Activated CD4-positive, alpha-beta memory T cell treated with anti-CD3 and anti-CD28 coated beads for 36 hours (primary cell): ENCODE measurements at places on chromosomes 5 and 9. TPM values are rescaled to one million over a fixed set of nuclear protein-coding genes. Genes with fewer than 3 reads are reported as not detected.

- H3K36me3 ChIP-seq: no peaks in the 10 kb centered on the region
- peaks cover 4% of the 10 kb centered on the region for H3K27me3 ChIP-seq
- peaks cover 6% of the 10 kb centered on the region for H3K4me1 ChIP-seq
- DNase-seq: peak; percentile 92
Measured at GRCh38 chr5:138449501-138450239, 10.8 kb downstream of the REEP2 start.

GRCh38 chr5:132686193-132686592 lies 12.4 kb downstream of the IL4 start:
- no peak for DNase-seq
- H3K36me3 ChIP-seq: peaks cover 2% of the 10 kb centered on the region

DNA sequence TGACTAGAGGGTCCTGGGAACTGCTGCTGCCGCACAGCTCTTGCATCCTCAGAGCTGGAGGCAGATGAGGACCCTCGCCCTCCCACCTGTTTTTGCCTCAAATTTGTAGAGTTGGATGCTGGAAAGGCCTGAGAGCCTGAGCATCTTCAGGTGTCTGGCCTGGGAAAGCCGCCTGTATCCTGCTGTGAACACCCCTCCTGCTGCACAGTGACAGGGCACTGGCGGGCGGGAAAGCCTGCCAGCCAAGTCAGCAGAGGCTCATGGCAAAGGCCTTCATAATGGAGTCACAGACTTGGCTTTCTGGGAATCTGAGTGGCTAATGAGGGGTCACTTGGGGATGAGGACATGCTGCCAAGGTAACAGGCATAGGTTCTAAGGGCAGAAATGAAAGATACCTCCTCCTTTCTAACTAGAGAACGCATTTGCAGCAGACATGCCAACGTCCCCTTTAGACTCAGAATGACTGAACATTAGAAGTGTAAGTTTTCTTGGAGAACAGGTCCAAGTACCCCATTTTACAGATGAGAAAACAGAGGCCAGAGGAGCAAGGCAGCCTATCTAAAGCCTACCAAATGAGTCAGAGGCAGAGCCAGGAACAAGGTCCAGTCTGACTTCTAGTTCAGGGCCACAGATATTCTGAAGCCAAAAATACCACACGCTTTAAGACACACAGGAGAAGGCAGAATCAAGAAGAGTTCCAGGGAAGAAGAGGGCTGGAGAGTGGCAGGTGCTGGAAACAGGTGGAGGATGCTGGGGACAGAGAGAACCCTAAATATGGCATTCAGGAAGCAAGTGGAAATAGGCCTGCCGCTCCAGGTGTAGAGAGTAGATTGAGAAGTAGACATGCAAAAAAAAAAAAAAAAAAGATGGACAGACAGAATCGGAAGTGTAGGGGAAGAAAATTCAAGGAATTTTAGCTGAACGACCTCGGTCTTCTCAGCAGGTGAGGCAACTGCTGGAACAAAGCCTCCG lies 44.1 kb downstream of the EPB41L4B start:
- H3K4me1 ChIP-seq: no peaks in the 10 kb centered on the region
- no peaks in the 10 kb centered on the region for H3K36me3 ChIP-seq
- no peak overlapping the region for H3K4me3 ChIP-seq
- H3K27me3 ChIP-seq: peaks cover 7% of the 10 kb centered on the region
- H3K27ac ChIP-seq: no peak overlapping the region
- DNase-seq: no peak

DNA sequence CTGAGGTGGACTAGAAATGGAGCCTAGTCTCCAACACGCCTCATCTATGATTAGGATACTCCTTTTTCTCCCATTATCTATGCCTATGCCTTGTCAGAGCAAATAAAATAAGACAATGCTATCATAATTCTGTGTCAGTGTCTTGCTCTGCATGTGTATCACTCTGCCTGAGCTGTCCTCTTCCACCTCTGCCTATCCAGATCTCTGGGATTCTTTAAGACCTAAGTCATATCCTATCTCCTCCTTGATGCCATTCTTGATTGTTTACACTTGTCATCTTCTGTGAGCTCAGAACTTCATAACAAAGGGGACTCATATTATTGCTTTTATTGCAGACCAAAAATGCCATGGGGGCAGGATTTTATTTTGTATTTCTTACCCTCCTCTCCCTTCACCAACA lies 351.2 kb upstream of the C9orf72 start:
- no peaks in the 10 kb centered on the region for H3K4me1 ChIP-seq
- H3K27me3 ChIP-seq: no peaks in the 10 kb centered on the region
- no peaks in the 10 kb centered on the region for H3K36me3 ChIP-seq
- DNase-seq: no peak
- no peak overlapping the region for H3K27ac ChIP-seq
- no peak overlapping the region for H3K4me3 ChIP-seq

GRCh38 chr9:20087481-20087880 lies 298.6 kb upstream of the SLC24A2 start:
- H3K4me1 ChIP-seq: no peaks in the 10 kb centered on the region
- no peak overlapping the region for H3K4me3 ChIP-seq
- peaks cover 2% of the 10 kb centered on the region for H3K27me3 ChIP-seq
- DNase-seq: no peak
- H3K36me3 ChIP-seq: peaks cover 1% of the 10 kb centered on the region

- H3K4me3 ChIP-seq: no peak overlapping the region
- no peak for DNase-seq
- H3K36me3 ChIP-seq: no peaks in the 10 kb centered on the region
- H3K27ac ChIP-seq: no peak overlapping the region
Measured at GRCh38 chr9:4425319-4426045, 64.8 kb upstream of the SLC1A1 start.

DNA sequence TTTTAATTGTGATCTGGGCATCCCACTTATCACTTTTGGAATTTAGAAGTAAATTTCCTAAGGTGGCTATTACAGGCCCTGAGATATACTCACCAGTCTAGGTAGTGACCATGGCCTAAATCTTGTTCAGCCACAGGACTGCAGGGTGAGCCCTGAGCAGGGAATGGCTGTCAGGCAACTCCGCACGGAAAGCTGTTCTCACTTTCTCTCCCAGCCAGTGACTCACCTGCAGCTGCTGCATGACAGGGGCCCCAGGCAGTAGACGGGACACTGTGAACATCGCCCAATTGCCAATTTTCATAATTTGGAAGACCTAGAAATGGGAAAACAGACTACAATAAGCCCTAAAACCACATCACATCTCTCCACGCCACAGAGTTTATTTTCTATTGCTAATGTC lies 69.6 kb upstream of the TAF1L start:
- no peak for DNase-seq
- H3K36me3 ChIP-seq: no peaks in the 10 kb centered on the region
- peaks cover 1% of the 10 kb centered on the region for H3K27me3 ChIP-seq
- no peak overlapping the region for H3K4me3 ChIP-seq
- no peaks in the 10 kb centered on the region for H3K4me1 ChIP-seq

DNA sequence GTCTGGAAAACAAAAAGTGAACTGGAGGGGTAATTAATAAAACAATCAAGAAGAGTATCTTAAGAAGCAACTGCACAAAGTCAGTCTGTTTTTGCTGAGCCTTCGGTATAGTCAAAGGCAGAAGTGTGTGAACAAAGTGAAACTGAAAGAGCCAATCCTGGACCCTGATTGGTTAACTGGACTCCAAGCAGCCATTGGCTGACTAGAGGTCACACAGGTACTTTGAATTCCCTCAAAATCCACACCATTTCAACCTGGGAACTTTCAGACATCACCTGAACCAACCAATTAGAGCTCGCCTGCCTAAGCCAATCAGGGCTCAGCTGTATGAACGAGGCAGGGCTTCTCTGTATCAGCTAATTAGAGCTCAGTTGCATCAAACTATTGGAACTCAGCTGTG lies 286.7 kb downstream of the TLE4 start:
- H3K36me3 ChIP-seq: no peaks in the 10 kb centered on the region
- H3K27me3 ChIP-seq: no peaks in the 10 kb centered on the region
- peaks cover 6% of the 10 kb centered on the region for H3K4me1 ChIP-seq
- no peak for DNase-seq
- no peak overlapping the region for H3K27ac ChIP-seq

- DNase-seq: no peak
- no peaks in the 10 kb centered on the region for H3K4me1 ChIP-seq
- H3K27me3 ChIP-seq: peaks cover 12% of the 10 kb centered on the region
- no peak overlapping the region for H3K27ac ChIP-seq
- no peak overlapping the region for H3K4me3 ChIP-seq
Measured at GRCh38 chr5:170619869-170620268, 116.0 kb downstream of the KCNIP1 start.

GRCh38 chr5:89534331-89534730 lies 651.3 kb upstream of the MEF2C start:
- H3K4me3 ChIP-seq: no peak overlapping the region
- no peaks in the 10 kb centered on the region for H3K4me1 ChIP-seq
- DNase-seq: no peak
- H3K27ac ChIP-seq: no peak overlapping the region
- no peaks in the 10 kb centered on the region for H3K36me3 ChIP-seq

- no peak overlapping the region for H3K4me3 ChIP-seq
- H3K4me1 ChIP-seq: no peaks in the 10 kb centered on the region
- no peak overlapping the region for H3K27ac ChIP-seq
- DNase-seq: no peak
- no peaks in the 10 kb centered on the region for H3K27me3 ChIP-seq
Measured at GRCh38 chr9:118652258-118652657, 717.0 kb downstream of the BRINP1 start.

- DNase-seq: no peak
- H3K27ac ChIP-seq: no peak overlapping the region
- H3K4me3 ChIP-seq: no peak overlapping the region
Measured at GRCh38 chr5:528629-529511, 4.6 kb upstream of the SLC9A3 start.

DNA sequence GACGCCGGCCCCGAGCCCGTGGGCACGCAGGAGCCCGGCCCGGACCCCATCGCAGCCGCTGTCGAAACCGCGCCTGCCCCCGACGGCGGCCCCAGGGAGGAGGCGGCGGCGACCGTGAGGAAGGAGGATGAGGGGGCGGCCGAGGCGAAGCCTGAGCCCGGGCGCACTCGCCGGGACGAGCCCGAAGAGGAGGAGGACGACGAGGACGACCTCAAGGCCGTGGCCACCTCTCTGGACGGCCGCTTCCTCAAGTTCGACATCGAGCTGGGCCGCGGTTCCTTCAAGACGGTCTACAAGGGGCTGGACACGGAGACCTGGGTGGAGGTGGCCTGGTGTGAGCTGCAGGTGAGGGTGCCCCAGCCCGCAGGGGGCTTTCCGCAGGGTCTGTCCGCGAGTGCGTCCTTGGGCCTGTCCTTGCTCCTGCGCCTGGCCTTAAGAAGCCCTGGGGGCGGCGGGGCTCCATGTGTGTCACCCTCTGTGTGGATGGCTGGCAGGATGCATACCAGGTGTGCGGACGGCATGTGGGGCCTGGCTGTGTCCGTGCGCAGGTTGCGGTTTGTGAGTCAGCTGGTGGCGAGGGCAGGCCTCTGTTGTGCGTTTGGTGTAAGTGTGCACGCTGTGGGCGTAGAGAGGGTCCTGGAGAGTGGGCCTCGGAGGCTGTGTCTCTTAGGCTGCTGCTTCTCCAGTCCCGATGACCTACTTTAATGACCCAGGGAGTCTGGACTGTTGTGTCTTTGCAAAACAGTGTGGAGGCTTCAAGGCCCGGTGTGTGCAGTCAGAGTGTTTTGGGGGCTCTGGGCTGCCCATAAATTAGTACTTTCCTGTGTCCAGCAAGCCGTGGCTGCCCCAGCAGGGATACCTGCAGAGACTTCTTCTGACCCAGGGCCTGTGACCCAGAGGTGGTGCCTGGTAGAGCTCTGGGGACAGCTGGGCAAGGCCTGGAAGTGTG lies 1.6 kb downstream of the WNK2 start:
- peaks cover 9% of the 10 kb centered on the region for H3K4me1 ChIP-seq
- no peak overlapping the region for H3K27ac ChIP-seq
- no peak overlapping the region for H3K4me3 ChIP-seq
- no peaks in the 10 kb centered on the region for H3K36me3 ChIP-seq
- no peak for DNase-seq

- H3K27me3 ChIP-seq: no peaks in the 10 kb centered on the region
- DNase-seq: peak; percentile 88
- peaks cover 24% of the 10 kb centered on the region for H3K4me1 ChIP-seq
Measured at GRCh38 chr9:95462249-95463147, 54.3 kb downstream of the PTCH1 start.

DNA sequence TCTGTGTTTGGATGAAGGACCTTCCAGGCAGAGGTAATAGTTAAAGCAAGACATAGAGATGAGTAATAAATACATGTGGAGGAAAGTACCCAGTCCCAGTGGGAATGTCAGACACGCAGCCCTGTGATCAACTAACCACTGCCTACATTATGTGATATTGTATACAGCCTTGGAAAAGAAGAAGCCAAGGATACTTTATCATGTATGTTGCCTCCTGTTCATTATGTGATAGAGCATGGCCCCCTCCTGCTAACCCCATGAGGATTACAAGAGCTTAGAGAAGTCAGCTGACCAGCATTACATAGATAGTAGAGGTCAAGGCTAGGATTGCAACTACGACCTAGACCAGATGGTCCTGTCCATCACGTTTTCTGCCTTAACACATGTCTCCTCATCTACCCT lies 497.0 kb upstream of the TNC start:
- no peak for DNase-seq
- H3K36me3 ChIP-seq: no peaks in the 10 kb centered on the region
- H3K27ac ChIP-seq: no peak overlapping the region
- no peak overlapping the region for H3K4me3 ChIP-seq
- H3K27me3 ChIP-seq: peaks cover 8% of the 10 kb centered on the region
- no peaks in the 10 kb centered on the region for H3K4me1 ChIP-seq

DNA sequence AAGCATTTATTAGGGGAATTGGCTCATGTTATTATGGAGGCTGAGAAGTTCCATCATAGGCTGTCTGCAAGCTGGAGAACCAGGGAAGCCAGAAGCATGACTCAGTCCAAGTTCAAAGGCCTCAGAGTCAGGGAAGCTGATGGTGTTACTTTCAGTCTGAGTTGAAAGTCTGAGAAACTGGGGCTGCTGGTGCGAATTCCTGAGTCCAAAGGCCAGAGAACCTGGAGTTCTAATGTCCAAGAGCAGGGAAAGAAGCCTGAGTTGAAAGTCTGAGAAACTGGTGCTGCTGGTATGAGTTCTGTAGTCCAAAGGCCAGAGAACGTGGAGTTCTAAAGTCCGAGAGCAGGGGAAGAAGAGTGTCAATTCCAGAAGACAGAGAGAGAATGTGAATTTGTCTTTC lies 641.1 kb downstream of the ISL1 start:
- DNase-seq: no peak
- no peaks in the 10 kb centered on the region for H3K4me1 ChIP-seq
- H3K36me3 ChIP-seq: no peaks in the 10 kb centered on the region
- H3K4me3 ChIP-seq: no peak overlapping the region
- no peak overlapping the region for H3K27ac ChIP-seq

Gene PPP1R26
- total RNA-seq: 4.9 TPM

Gene SH3TC2
- not detected for total RNA-seq

Gene ZDHHC11B
- total RNA-seq: 0.67 TPM

Gene LCP2
- 213 TPM for total RNA-seq

Gene GTF3C5
- 80.3 TPM for total RNA-seq

Gene PRSS3
- total RNA-seq: not detected

Gene SPINK13
- total RNA-seq: not detected

Gene RASGEF1C
- not detected for total RNA-seq
